ENCODE measurements at places on chromosomes 2 and 18.

DNA sequence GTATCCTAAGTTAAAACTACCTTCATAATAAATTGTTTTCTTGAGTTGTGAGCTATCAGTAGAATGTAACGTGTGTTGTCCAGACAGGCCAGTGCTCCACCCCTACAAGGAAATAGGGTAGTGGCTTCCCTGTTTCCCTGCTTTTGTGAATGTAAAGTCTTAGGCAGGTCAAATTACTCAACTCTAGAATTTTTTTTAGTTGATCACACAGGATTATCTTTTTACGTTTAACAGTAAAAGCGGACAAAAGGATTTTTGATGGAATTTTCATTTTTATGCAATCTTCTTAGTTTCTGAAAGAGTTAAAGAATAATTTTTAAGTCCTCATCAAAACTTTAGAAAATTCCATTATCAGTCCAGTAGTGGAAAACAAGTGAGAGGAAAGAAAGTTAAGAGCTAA, 38.2 kb downstream of the GPD2 start:
- DNase-seq, result no peak

DNA sequence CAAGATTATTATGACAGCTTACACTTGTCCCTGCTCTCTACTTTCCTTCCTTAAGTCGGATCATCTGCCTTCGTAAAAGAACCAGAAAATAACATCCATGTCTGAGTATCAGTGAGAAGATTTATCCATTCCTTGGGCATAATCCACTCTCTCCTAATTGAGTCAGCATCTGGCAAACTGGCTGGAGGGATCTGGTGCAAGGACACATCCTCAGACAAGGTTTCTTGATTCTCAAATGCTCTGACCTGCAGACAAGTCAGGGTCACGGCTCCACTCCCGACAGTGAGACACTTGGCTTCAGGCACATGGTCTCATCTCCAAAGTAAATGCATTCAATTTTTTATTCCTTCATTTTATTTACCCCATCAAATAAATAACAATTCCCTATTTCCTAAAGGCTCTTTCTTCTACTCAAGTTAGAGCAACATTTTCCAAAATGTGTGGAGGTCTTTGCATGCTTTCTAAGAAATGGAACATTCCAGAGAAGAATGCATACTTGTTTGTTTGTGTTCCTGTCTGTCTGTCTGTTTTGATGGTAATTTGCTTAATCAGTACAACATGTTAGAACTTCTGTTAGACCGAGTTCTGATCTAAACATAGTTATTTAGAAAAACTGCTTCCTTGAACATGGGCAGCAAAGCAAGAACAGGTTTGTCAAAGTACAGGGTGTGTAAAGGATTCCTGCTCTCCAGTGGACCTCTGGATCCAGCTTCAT, 246.9 kb downstream of the IRS1 start:
- no peak for DNase-seq

GRCh38 chr18:55665506-55665905, 77.5 kb upstream of the TCF4 start:
- no peak for DNase-seq

GRCh38 chr2:119697290-119698020, 18.5 kb downstream of the TMEM177 start:
- DNase-seq, result no peak

DNA sequence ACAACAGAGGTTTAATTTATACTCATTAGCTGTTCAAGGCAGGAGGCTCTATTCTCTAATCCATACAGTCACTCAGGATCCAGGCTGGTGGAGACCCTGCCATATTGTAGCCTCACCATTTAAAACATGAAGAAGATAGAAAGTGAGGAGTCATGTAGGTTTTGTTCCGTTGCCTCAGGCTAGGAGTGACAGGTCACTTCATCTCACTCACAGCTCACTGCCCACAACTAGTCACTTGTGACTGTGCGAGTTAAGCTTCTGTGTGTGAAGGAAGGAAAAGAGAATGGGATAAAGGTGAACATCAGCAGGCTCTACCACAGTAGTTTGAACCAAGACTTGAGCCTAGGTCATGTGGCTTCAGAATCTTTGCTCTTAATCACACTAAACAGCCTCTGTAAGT, 9.0 kb upstream of the IGFBP2 start:
- no peak for DNase-seq

DNA sequence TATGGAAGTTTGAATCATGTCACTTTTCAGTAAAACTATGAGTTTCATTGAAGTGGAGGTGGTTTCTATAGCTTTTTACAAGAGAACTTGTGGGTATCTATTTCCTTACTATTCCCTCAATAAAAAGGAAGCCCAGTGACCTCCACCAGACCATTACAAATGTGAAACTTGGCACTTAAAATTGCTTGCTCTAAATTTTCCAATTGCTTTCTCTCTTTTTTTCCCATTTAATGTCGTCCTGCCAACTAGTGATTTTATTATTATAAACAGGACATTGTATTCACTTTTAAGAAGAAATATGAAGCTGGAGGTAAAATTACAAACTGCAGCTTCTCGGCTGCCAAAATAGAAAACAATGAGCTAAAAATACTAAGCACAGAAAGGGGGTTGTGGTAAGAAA, 208.2 kb upstream of the ALPP start:
- DNase-seq, result no peak

- no peak for DNase-seq
Measured at GRCh38 chr2:129379411-129379810, 600.1 kb upstream of the RAB6C start.

GRCh38 chr2:47221039-47221438, 65.9 kb upstream of the STPG4 start:
- DNase-seq, result no peak

GRCh38 chr2:82857967-82858366, 1601.1 kb downstream of the SUCLG1 start:
- DNase-seq, result no peak

DNA sequence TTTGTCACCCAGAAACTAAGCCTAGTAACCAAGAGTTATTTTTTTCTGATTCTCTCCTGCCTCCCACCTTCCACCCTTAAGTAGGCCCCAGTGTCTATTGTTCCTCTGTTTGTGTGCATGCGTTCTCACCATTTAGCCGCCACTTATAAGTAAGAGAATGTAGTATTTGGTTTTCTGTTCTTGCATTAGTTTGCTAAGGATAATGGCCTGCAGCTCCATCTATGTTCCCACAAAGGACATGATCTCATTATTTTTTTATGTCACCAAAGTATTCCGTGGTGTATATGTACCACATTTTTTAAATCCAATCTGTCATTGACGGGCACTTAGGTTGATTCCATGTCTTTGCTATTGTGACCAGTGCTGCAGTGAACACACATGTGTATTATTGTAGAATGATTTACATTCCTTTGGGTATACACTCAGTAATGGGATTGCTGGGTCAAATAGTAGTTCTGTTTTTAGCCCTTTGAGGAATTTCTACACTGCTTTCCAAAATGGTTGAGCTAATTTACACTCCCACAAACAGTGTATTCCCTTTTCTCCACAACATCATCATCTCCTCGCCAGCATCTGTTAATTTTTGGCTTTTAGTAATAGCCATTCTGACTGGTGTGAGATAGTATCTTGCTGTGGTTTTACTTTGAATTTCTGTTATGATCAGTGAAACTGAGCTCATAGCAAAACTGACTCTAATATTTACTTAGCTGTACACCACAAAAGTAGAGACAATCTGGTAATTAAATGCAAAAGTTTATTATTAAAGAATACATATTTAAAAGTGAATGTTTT, 660.1 kb upstream of the SLC8A1 start:
- no peak for DNase-seq

GRCh38 chr2:27863146-27863545, 27.0 kb downstream of the RBKS start:
- no peak for DNase-seq

DNA sequence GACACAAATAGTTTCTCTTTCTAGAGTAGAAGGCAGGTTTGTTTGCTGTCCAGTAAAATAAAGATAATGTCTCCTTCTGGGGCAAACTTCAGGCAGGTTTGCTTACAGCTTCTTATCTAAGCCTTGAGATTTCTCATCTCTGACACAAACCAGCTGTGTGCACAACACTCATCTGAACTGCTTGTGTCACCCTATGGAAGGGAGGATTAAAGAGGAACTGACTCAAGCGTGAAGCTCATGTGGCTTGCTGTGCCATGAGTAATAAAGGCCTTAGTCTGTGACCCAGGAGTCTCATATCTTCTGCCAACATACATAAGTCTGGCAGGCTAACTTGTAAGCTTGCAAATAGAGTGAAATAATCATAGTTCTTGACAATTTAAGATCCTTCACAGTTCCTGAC, 24.2 kb upstream of the CPO start:
- DNase-seq, result peak; percentile 6

DNA sequence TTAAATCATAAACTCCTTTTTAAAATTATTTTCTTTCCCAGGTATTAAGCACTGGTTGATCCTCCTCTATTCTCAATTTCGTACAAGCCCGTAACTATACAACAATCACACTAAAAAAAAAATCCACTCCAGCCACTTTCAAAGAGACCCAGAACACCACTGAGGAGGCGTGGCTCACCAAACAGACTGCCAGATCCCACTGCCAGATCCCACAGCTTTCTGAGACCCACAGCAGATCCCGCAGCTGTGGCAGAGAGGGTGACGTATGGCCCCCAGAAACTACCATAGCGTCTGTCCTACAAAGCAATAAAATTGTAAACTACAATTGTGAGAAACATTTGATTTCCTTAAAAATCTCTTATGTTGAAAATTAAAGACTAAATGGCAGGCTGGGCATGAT, 230.7 kb upstream of the PXDN start:
- DNase-seq, result no peak

DNA sequence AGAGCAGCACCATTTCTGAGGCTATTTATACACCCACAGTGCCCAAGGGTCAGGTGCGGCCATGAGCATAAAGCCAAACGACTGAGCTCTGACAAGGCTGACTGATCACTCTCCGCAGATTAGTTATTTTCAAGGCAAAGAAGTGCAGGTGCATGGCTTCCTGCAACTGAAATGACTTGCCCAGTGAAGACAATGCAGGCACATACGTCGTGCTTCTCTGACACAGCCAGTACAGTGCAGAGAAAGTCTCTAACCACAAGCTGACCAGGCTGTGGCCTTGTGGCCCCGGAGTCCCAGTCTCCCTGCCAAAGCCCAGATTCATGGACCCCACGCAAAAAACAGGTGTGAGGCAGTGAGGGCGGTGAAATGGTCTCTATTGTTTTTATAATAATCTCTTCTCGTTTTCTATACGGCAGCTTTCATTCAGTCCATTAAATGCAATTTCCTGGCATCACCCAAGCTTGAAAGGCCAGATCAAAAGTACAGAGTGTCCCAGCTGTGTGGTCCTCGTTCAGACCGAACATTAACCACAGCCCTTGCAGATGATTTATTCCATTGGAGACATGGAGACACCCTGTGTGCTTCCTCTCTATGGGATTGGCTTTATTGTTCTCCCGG, 447.0 kb upstream of the ID2 start:
- DNase-seq, result no peak

DNA sequence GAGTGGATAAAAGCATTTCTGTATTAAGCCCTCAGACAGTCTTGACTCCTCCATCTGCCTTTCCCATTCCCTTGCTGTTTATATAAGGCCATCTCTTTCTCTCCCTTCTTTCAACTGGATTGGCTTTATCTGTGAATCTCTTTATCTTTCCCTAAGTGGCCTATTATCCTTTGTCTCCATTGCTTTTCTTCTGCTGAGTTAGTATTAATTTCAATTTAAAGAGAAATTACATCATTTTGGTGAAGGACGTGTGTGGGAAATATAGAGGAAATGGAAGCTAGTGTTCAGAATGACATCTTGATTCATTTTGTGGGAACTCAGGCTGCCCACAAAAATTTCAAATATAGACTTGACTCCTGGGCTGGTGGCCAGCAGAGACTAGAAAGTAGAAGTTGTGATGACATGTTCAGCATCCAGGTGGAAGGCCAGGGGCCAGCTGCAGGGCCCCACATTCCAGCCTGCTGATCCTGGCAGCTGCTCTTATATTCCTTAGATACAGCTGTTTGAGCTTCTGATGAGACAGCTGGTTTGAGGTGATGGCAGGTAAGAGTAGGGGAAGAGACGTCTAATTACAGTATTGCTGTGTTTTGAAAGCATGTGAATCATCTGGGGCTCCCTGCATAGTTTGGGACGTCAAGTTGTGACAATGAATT, 52.3 kb downstream of the DIS3L2 start:
- no peak for DNase-seq

DNA sequence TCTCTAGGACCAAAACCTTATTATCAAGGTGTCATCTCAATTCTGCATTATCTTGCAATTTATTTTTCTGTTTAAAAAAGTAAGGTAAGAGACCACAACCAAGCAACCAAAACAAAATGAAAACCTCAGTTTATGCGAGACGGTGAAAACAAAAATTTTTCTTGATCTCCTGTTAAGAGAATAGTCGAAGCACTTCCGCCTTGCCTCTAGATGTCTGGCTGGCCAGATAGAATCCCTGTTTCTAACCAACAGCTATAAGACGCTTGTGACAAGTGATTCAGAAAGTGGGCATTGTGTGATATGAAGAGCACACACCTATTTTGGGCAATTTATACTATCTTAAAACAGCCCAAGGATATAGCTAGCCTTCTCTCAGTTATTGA, 51.2 kb downstream of the MGAT5 start:
- no peak for DNase-seq

- no peak for DNase-seq
Measured at GRCh38 chr2:98240786-98241398, 105.4 kb upstream of the CNGA3 start.

DNA sequence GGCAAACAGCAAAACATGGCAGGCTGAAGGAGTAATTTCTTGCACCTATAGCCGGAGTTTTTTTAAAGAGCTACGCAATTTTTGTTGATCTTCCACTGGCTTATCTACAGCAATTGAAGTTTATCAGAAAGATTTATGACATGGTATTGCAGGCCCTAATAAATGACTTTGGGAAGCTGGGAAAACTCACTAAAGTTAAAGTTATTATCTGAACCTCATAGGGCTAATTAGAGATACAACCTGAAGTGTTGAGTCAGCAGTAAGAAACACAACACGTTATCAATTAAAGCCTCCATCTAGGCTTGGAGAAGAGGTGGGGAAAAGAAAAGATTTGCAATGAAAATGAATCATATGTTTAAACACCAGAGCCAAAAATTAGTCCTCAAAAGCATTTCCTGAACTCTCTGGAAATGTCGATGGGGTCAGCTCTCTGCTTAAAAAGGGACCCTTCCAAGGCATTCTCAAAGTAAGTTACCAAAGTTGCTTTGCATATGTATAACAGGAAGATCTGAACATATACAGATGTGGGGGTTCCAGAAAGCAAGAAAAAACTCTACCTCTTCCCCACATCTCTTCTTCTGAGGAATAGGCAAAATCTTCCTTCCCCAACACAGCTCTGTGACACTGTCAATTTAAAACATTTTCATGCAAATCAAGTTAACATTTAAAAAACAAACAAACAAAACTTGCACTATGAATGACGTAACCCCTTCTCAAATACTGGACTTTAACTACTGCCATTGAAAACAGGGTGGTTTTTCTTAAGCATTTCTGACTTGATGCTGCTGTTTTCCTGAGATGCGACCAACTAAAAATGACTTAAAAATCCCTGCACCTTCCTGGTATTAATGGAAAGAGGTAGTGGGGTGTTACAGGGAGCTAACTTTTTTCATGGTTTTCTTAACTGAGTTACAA, 915.6 kb downstream of the NRXN1 start:
- DNase-seq, result no peak
